NCI-H1417 treated with DMSO at 0.1 percent for 48 hours (cell line): ENCODE measurements at places on chromosomes 2 and 18.
A peak's percentile ranks its signal among the peaks of the same experiment; 100 is the strongest.

DNA sequence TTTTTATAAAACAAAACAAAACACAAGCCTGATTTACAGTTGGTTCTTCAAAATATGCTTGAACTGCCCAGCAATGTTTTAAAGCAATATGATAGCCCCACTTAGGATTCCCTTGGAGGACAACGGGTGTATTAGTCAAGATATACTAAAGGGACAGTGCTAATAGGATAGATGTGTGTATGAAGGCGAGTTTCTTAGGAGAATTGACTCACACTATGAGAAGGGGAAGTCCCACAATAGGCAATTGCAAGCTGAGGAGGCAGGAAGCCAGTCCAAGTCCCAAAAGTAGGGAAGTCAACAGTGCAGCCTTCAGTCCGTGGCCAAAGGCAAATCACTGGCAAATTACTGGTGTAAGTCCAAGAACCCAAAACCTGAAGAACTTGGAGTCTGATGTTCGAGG, 167.9 kb downstream of the CBLN2 start:
- DNase-seq = no peak

DNA sequence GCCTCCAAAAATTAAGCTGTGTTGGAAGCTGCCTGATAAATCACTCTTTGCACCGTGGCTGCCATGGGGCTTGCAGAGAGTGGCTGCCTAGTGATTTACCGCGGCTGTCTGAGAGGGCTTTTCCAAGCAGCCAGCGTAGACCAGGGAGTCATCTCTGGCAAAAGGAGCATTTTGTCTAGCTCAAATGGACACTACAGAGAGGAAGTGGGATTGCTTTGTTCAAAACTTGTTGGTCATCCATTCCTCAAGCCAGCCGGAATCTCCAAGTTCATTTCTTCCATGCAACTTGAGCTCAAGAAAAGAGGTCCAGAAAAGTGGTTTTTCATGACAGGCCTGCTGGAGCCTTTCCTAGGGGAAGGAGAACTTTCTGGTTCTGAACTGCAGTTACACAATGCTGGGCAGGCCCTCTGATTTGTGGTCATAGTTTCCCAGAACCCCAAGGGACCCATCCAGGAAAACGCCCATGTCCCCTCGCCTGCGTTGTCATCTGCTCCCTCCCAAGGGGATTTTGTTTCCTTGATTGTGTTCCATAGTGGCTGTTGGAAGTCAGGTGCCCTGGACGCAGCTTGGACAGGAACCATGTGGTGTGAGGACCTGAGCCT, 108.1 kb downstream of the TRIB2 start:
- DNase-seq = no peak

- DNase-seq = no peak
Observed at GRCh38 chr2:182080493-182080892, 94.8 kb downstream of the PPP1R1C start.

DNA sequence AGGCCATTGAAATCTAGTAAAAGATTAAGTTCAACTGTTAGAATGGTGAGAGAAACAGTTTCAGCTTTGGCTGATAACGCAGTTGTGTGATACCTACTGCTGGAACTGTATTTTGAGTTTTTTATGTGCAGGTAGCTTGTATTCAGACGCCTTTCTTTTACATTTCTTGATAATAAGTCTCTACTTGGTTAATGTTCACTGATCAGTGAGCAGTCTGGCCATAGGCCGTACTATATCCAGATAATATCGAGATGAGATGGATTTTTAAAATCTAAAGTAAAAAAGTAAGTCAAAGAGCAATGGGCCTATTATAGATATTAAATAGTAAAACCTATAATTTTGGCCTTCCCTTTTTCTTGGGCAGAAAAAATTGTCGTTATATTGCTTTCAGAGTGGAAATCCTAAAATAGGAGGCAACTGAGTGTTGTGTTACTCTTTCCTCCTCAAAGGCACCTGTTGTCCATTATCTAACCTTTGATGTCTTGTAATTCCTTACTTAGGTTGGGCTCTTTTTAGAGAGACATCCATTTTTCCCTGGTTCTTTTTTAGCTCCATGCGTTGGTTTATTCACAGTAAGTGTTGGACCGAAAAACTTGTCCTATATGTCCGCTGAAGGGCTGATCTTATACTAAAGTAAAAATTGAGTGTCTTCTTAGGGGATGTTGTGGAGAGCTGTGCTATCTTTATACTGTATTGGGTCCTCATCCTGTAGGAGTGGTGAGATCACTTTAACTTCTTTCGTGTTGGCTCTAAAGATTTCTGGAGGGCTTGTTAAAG, 1.7 kb downstream of the EML4 start:
- no peak for DNase-seq

DNA sequence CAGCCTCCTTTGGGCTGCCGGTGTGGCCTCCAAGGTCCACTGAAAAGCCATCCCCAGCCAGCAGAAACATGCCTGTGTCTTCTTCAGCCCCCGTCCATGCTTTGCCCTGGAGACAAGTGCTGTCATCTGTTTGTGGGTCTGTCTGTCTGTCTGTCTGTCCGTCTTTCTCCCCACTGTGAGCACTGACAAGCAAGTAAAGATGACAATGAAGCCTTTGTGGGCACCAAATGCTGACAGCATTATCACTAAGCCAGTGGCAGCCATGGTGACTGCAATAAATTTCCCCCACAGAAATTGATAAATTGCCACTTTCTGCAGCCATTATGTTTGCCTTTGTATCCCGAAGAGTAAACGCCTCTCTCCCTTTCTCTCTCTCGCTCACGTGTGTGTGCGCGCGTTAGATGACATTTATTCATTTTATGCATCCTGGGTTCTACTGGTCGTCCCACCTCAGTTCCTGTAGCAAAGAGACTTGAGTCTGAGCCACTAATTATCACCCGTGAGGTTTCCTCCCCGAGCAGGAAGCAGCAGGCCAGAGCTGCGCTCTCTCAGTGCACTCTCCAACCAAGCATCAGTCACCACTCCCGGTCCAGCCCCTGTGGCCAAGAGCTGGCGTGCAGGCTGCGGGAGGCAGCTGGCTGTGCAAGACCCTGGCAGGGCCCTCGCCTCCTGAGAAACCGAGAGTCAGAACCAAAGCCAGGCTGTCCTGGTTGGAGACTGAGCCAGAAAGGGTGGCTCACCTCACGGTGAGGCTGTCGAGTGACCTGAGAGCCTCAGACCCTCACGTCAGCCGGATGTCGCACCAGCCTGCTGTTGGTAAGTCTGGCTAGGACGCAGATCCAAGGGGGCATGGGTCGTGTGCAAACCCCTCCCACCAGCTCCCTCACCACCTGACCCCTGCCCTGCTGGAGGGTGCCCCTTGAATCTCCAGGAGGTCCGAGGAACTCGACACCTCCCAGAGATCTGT, 6.9 kb downstream of the STEAP3 start:
- peak; percentile 53 for DNase-seq

GRCh38 chr2:123717636-123718334, 307.3 kb upstream of the CNTNAP5 start:
- DNase-seq = no peak

DNA sequence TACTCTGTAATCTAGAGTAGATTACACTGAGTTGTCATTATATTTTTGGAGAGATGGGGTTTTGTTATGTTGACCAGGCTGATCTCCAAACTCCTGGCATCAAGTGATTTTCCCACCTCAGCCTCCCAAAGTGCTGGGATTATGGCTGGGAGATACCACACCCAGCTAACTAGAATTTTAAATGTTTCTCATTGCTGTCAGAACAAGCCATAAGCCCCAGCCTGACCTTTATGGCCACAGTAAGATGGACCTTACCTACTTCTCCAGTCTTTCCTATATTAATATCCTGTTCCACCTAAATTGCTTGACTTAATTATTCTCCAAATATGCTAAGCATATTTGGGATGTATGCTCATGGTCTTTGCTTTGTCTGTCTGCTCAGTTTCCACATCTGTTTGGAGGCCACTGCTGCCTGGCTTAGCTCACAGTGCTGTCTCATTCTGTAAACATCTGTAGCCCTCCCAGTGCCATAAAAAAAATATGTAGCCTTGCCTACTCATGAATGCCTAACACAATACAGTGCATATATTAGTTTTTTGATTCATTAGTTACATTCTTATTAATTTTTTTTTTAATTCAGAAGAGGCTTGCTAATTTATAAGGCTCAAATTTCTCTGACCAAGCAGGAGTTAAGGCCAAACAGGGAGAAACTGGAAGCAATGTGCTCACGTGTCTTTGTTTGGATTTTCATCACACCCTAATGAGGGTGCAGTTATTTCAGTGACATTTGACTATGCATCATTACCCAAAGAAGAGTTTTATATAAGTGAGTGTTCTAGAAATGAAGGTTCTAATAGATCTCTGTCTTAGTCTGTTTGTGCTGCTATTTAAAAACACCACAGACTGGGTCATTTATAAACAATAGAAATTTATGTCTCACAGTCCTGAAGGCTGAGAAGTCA, 45.3 kb upstream of the PSME4 start:
- no peak for DNase-seq

DNA sequence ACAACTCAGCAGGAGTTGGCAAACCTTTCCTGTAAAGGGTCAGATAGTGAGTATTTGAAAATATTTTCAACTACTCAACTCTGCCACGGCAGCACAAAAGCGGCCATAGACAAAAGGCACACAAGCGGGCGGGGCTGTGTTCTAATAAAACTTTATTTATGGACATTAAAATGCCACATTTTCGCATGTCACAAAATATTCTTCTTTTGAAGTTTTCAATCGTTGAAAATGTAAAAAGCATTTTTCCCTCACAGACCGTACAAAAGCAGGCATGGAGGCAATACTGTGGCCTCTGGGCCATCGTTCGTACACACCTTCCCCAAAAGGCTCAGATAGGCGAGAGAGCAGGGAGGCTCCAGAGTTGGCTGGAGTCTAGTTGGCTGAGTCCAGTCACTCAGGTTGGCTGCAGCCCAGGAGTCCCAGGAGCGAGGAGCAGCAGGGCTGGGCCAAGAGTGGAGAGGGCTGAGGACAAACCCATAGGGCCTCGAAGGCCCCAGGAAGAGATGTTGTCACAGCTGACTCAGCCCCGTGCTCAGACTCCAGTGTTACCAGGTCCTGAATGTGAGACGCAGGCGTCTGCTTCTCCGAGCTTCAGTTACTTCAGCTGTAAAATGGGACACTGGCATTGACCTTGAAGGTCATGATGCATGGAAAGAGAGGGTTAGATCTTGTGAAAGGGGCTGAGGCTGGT, 42.5 kb downstream of the SDC1 start:
- no peak for DNase-seq

- DNase-seq = no peak
Observed at GRCh38 chr2:64212801-64213321, 68.6 kb upstream of the PELI1 start.

DNA sequence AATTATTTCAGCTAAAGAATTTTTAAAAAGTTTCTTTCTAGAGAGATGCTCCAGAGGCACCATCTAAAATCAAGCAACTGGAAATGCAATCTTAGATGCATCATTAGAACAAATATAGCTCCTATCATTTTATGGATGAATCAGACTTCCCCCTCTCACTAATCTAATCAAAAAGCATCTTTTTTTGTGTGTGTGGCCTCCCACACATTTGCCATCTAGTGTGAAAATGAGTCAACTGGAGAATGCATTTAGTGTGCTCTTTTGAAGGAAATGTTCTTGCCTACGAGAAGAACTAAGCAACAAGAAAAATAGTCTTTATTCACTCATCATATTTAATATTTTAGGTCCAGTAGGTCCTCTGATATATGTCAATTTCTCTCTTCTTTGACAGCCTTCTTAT, 39.5 kb upstream of the FIGN start:
- DNase-seq = no peak

- DNase-seq = no peak
Observed at GRCh38 chr2:226317970-226318369, 481.6 kb downstream of the IRS1 start.

DNA sequence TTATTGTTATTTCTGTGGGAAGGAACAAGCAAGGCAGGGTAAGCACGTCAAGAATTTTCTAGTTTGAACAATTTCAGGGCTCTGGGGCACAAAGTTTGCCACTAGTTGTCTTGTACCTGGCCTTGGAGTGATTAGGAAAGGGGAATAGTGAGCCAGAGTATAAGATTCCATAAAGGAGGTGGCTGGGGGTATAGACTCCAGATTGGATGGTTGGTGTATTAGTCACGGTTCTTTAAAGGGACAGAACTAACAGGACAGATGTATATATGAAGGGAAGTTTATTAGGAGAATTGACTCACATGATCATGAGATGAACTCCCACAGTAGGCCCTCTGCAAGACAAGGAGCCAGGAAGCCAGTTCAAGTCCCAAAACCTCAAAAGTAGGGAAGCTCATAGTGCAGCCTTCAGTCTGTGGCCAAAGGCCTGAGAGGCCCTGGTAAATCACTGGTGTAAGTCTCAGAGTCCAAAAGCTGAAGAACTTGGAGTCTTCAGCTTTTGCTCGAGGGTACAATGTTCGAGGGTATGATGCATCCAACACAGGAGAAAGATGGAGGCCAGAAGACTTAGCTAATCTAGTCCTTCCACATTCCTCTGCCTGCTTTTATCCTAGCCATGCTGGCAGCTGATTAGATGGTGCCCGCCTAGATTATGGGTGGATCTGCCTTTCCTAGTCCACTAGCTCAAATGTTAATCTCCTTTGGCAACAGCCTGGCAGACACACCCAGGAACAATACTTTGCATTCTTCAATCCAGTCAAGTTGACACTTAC, 31.5 kb upstream of the PTPRM start:
- no peak for DNase-seq

DNA sequence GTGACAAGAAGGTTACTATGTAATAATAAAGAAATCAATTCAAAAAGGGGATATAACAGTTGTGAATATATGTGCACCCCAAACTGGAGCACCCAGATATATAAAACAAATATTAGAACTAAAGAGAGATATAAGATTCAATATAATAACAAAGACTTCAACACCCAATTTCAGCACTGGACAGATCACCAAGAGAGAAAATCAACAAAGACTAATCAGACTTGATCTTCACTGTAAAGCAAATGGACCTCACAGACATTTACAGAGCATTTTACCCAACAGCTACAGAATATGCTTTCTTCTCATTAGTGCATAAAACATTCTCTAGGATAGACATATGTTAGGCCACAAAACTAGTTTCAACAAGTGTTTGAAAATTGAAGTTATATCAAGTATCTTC, 287.7 kb downstream of the DSC3 start:
- no peak for DNase-seq

GRCh38 chr18:44679914-44680272, 795 bp upstream of the SETBP1 start:
- DNase-seq = peak; percentile 43

DNA sequence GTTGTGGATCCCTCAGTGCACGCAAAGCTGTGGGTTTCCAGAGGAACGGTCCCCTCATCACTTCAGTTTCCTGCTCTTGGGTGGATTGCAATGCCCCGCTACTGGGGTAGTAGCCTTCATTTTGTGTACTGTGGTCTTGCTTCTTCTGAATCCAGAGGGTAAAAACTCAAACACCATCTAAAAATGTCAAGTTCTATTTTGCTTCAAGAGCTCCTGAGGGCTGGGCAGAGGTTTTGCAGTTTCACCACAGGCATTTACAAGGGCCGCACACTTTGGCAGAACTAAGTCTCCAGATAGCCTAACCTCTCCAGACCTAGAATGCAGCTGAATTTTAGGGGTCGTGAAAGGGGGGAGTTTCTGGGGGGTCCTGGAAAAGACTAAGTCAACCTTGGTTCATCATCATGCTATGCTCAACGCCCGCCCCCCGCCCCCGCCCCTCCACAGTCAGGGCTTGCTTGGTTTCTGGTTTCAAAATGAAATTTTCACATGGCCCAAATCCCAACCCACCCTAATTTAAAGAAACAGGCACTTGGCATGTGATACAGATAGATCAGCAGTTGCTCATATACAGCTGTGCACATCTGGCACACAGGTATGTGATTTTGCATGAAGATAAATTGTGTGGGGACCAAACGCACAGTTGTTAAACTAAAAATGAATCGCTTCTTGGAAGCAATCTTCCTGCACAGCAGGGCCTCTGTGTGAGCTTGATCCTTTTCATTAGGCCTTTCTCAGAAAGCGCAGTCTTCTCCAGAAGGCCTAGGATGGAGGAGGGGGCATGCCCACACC, 329.6 kb downstream of the OSR1 start:
- DNase-seq = no peak
